Activated effector memory CD4-positive, alpha-beta T cell treated with Interleukin-2 at 50 U/mL for 16 hours (primary cell): ENCODE measurements at places on chromosomes 4 and X.
A peak's percentile ranks its signal among the peaks of the same experiment; 100 is the strongest.

DNA sequence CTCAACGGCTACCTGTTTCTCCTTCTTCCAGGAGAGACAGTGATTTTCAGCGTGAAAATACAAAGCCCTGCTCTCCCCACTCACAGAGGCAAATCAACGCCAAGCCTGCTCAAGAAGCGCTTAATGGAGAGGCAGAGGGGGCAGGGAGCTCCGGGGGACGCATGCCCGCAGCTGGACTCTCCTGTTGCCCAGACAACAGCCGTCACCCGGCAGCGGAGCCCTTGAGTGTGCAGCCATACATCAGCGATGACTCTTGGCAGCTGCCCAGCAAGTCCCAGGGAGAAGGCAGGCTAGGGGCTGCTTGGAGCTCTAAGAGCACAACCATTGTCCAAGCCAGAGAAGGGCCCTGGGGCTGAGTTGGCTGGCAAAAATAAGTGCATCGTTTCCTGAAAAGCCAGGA is 71.0 kb upstream of the AFAP1 start:
- no peak for DNase-seq

- no peak for DNase-seq
Observed at GRCh38 chrX:153642051-153642654, 4.8 kb upstream of the DUSP9 start.

DNA sequence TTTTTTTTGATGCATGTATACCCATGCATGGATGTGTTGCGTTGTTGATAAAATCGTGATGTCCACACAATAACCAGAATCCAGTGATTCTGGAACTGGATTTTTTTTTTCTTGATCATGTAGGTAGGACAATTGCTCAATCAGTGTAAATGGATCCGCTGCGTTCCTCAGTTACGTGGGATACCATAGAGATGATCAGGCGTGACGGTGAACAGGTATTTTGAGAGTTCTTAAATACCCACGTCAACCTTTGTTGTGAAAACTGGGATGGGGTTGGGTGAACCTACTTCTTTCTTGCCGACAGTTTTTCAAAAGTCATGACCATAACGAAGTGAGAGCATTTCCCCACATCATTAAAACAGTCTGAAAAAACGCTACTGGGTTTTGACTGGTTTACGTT is 913 bp upstream of the SMIM10L2A start:
- no peak for DNase-seq

DNA sequence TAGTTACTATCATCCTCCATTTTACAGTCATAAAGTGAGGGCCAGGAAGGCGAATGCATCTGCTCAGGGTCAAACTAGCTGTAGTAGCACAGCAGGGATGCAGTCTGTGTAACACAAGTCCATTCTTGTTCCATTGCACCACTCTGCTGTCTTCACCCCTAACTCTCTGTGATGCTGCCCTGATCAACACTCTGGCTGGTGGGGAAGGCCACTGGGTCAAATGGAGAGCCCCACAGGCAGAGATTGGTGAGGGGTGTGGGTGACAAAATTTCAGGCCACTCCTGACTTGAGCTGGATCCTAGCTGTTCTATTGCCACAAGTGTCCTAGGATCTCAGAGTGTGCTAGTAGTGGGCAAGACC is 136.5 kb downstream of the PJA1 start:
- DNase-seq, result no peak

- no peak for DNase-seq
Observed at GRCh38 chrX:24464498-24464835, 619 bp upstream of the PDK3 start.

DNA sequence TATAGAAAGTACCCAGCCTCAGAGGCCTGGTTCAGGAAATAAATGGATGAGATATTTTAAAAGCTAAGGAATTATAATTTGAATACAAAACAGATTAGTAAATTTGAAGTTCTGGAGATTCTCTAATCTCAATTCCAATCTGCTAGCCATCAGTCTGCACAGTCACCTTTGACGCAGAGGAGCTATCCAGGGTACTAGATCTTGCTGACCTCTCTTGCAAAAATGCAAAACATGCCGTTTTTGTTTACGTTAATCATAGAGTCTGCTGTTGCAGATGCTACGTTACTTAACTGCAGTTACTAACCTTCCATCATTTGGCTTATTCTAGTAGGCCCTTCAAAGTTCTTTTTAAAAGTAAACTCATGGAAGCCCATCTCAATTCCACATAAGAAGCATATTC is 10.4 kb downstream of the CCSER1 start:
- DNase-seq, result no peak

GRCh38 chr4:173367285-173367684 is 3.5 kb upstream of the SAP30 start:
- DNase-seq, result no peak

- DNase-seq, result no peak
Observed at GRCh38 chr4:71009890-71010588, 16.6 kb downstream of the DCK start.

GRCh38 chr4:124593494-124593893 is 119.0 kb downstream of the ANKRD50 start:
- DNase-seq, result no peak

GRCh38 chrX:132631579-132632232 is 142.9 kb upstream of the MBNL3 start:
- no peak for DNase-seq

DNA sequence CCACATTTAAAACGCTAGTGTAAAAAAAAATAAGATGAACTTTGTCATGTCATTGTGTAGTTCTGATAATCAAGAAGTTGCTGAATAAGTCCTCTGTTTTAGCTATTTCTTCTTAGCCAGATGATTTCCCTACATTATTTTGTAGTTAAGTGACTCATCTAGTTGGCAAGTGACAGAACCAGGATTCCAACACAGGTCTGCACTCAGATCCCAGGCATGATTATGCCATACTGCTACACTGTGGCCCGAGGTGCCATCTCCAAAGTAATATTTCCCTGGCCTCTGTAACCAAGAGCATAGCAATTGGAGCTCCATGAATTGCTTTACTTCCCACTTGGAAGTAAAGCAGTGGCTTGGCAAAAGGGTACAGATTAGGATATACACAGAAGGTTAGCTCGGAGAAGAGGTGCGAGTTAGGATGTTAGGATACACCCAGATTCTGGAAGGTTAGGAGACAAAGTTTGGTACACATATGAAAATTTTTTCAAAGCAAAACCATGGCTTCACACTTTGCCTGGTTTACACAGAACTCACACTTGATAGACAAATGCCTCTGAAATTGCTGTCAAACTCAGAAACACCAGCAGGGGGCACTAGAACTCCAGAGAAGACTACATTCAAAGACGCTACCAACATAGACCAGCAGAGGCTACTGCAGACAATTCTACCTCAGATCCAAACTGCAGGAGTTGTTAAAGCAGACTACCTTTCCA is 41.4 kb downstream of the SRPX2 start:
- peak; percentile 8 for DNase-seq

DNA sequence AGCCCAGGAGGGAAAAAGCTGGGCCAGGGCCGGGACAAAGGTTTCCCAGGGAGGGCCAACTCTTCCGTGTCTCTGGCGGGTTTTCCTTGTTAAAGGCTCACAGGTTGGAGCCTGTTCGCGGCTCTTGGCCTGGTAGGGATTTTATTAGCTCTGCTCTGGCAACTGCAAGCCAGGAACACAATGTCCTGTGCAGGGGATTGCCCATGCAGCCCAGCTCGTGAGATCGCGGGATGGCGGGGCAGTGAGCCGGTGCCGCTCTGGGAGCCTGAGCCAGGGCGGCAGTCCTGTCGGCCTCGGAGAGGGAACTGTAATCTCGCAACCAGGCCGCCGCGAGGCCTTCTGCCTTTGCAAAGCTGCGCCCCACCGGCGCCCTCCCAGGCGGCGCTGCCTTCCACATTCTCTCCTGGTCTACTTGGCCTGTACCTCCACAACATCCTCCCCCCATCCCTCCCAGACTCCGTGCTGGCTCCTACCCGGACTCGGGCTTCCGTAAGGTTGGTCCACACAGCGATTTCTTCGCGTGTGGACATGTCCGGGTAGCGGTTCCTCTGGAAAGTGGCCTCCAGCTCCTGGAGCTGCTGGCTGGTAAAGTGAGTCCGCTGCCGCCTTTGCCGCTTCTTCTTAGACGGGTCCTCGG is 2.1 kb downstream of the PITX2 start:
- DNase-seq, result no peak

DNA sequence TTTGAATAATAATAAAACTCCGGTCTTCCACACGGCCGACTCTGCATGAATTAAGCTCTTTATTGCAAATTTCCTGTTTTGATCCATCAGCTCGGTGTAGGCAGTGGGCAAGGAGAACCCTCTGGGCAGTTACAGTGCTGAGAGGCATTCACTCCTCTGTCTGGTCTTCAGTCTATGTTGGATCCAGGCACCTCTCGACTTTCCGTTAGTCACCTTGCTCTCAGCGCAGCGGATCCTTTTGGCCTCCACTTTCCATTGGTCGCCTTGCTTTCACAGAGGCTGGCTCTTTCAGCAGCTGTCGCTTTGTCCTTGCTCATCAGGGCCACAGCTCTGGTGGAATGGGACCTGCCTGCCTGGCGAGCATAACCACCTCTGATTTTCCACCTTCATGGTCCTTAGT is 52.9 kb downstream of the TRMT44 start:
- no peak for DNase-seq

GRCh38 chr4:154189346-154189745 is 302.3 kb downstream of the DCHS2 start:
- no peak for DNase-seq

DNA sequence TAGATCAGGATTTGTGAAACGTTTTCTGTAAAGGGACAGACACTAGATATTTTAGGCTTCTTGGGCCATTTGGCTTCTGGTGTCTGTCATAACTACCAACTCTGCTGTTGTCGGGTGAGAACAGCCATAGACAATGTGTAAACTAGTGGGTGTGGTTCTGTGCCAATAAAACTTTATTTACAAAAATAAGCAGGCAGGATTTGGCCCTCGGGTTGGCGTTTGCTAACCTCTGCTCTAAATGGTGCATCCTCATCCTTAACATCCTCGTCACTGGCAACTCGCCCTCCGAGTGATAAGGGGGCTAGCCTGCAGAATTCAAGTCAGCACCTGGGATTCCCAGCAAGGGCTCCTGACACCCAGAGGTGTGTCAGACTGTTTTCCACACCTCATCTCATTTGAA is 105.8 kb upstream of the MSX1 start:
- DNase-seq, result no peak

GRCh38 chr4:110635163-110635865 is 12.4 kb upstream of the PITX2 start:
- no peak for DNase-seq

DNA sequence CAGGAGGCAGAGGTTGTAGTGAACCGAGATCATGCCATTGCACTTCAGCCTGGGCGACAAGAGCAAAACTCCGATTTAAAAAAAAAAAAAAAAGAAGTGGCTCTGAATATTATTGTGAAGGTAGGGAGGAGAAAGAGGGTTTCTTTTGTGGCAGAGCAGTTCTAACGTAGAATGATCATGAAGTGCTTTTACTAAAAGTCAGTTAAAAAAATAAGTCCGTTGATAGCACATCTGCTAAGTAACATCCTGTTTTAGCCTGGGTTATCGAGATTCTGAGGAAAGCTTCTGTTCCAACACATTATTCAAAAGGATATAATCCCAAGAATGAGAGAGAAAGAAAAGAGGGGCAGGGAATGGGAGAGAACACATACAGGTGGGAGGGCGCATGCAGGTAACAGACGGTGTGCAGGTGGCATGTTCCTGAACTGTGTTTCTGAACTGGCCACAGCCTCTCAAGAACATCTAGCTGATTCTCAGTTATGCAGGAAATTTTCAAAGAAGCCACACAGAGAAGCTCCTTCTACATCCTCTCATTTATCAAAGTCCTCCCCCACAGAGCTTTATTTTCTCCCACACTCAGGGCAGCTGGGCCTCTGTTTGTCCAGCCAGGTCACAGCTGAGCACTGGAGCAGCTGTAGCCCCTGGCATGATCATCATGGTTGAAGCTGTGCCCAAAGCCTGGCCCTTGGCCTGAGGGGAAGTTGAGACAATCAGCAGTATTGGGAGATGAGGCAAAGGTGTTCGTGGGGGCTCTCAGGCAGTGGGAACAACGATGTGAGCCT is 342.3 kb downstream of the ZNF674 start:
- no peak for DNase-seq

- no peak for DNase-seq
Observed at GRCh38 chr4:6313216-6313615, 43.6 kb downstream of the WFS1 start.

GRCh38 chrX:115533485-115533884 is 27.5 kb upstream of the PLS3 start:
- no peak for DNase-seq

DNA sequence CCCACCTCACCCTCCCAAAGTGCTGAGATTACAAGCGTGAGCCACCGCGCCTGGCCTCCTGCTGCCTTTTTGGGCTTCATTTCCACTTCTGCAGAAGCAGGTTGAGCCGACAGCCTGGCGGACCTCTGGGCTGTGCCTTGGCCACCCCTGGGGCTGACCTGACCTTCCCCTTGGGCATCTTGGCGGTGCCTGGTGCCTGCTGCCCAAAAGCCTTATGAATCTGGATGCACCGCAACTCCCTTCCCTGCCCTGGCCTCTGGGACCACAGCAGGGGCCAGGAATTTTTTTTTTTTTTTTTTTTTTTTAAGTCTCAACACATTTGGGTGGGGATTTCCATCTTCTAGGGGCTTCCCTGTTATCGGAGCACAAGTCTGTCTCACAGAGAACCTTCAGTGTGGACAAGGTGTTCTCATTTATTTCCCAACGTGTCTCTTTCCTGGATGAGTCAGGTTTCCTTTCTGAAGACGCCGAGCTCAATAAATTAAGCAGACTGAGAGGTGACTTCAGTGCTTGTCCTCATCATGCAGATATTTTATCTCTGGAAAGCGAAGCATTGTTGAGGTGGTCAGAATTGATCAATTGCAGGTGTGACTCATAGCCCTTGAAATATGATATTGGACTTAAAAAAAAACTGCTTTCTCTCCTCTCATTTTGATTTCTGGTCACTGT is 79.7 kb downstream of the SHROOM2 start:
- DNase-seq, result no peak

DNA sequence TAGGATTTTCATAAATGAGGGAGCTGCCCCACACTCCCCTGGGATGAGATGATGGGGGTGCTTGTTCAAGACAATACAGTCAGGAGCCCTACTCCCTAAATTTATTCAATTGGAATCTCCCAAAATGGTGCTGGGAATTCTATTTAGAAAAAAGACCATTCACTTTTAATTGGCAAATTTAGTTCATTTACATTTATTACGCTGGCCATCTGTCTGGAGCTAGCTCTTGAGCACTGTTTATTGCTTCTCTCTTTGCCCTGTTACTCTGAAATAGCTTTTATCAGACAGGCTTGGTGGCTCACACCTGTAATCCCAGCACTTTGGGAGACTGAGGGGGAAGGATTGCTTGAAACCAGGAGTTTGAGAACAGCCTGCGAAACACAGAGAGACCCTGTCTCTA is 2.0 kb upstream of the ARSD start:
- no peak for DNase-seq

GRCh38 chr4:2103843-2104547 is 44.9 kb downstream of the NAT8L start:
- no peak for DNase-seq

GRCh38 chrX:70552130-70552704 is 107.6 kb downstream of the DLG3 start:
- DNase-seq, result no peak
